Naive thymus-derived CD8-positive, alpha-beta T cell (primary cell): ENCODE measurements at places on chromosomes 2 and 18.

DNA sequence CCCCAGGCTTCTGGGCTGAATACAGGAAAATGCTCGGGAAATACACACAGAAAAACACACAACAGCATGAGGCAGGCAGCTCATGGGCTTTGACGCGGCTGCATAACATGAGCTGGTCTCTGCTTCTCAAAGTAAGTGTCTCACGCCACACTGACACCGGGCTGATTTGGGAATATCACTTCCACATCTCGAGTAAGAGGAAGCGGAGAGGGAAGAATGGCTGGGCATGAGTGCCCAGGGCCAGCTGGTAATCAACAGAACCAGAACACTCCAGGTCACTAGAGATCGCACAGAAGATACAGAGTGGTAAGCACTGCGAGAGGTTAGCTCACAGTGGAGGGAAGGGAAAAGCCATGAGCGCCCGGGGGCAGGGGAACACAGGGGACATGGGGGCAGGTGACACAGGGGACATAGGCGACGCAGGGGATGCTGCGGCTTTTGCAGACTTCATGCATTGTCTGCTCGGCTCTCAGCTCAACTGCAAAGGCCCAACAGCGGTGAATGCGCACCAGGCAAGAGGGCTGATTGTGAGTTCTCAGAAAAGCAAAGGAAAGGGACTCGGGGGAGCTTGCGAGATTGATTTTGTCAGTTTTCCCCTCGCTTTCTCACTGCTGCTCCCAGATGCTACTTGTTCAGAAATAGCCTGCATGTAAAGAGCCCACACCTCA is 141.4 kb downstream of the MBP start:
- DNase-seq = no peak

GRCh38 chr2:12440731-12441130 is 276.0 kb upstream of the TRIB2 start:
- DNase-seq = no peak

GRCh38 chr18:38695559-38696280 is 1130.1 kb upstream of the CELF4 start:
- no peak for DNase-seq

- DNase-seq = no peak
Measured at GRCh38 chr2:175823002-175823706, 178.9 kb downstream of the LNPK start.

- no peak for DNase-seq
Measured at GRCh38 chr2:32430804-32431203, 74.0 kb downstream of the BIRC6 start.

GRCh38 chr2:179953359-179953758 is 53.7 kb downstream of the CWC22 start:
- no peak for DNase-seq

DNA sequence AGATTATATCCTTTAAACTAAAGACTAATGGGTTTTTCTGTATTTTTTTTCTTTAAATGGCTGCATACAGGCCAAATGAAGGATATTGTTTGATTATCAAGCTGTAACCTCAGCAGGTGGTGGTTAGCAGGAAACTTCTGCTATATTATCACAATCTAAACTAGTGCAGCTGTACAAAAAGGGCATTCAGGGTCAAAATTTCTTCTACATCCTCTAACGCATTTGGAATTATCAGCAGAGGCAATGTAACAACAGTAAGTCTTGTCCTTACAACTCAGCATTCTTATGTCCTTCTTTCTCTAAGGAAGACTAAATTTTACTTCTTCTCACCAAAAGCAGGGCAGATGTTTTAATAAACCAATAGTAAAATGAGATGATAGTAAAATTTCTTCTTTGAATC is 135.8 kb upstream of the FN1 start:
- no peak for DNase-seq

- no peak for DNase-seq
Measured at GRCh38 chr2:55592130-55592529, 25.3 kb downstream of the PPP4R3B start.

- DNase-seq = no peak
Measured at GRCh38 chr2:168210895-168211570, 36.4 kb downstream of the STK39 start.

GRCh38 chr2:11292464-11293255 is 51.8 kb downstream of the ROCK2 start:
- DNase-seq = no peak

GRCh38 chr2:85694052-85695025 is at the start of gene GNLY:
TSS of gene GNLY (plus strand) at chr2:85694358. CDS start at chr2:85694419, 61 bp downstream.
- no peak for DNase-seq

GRCh38 chr2:43939695-43940256 is 56.0 kb downstream of the LRPPRC start:
- DNase-seq = no peak

DNA sequence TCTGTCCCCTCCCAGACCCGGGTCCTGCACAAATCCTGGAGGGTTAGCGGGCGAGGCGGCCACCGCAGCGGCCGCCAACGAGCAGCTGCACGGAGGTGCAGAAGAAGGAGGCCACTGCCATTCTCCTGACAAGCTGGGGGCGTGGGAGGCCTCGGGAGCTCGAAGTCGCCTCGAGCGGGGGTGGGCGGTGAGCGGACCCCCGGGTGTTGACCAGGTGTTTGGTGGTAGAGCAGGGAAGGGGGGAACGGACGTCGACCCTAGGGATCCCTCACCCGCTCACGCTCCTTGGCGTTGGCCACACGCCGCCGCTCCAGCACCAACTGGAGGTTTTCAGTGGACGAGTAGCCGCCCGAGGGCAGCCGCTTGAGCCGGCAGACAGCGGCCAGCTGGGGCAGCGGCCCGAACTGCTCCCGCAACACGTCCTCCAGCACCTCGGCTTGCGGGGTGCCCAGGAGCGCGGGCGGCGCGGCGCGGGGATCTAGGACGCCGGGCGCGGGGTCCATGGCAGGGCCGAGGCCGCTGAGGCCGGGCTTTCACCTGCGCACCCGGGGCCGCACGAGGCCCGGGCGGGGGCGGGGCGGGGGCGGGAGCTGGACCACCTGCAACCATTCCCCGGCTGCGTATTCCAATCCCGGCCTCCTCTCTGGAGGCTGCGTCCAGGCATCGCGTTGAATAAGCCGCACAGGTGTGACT is at the start of gene FIGLA:
FIGLA (minus strand) TSS at position 508 of the 693 bp plus-strand sequence; CDS start at position 503, 5 bp downstream.
- no peak for DNase-seq

DNA sequence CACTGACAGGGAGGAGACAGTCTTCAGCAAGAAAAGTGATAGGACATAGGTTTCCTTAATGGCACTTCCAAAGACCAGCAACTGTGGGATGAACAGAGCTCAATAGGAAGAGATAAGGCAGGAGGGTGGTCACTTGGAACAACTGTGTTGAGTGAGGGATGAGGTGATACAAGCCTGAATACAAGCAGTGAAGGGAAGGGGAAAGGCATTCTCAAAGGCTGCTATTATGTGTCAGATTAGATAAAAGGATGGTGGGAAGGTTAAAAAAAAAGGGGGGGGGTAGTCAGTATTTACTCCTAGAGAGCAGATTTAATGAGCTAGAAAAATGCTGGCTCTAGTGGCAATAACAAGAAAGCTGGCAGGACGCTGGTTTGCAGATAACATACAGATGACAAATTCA is 25.7 kb downstream of the CCBE1 start:
- DNase-seq = no peak

- DNase-seq = no peak
Measured at GRCh38 chr2:20514596-20515269, 67.9 kb downstream of the RHOB start.

DNA sequence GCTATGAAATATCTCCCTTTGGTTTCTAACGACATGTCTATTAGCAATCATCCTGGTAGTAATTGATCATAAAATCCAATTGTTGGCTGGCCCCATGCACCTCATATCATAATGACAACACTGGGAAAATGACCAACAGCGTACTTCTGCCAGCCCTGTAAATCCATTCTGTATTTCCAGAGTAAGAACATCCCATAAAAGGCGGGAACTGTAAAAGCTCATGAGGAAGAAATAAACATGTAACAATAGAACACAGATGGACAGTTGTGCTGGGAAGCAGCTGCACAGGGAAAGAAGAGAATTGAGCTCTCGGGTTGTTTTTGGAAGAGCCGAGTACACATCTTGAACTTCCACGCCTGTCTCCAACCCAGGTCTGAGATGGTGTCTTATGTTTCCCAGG is 218.7 kb downstream of the CMPK2 start:
- no peak for DNase-seq

- no peak for DNase-seq
Measured at GRCh38 chr2:169562519-169562918, 11.1 kb downstream of the FASTKD1 start.

DNA sequence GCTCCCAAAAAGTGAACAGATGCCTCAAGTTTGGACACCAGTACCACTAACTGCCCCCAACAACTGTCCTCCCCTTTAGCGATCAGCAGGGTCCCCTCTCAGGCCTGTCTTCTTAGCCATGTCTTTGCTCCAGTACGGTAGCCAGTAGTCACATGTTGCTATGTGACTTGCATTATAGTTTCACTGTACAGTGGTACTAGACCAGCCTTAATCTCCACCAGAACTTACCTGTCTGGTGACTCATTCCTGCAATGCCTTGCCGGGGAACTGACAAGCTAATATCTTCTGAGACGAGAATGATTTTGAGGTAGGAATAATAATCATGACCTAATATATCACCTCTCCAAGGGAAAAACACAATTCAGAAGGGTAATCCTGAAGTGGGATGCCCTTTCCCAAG is 23.7 kb downstream of the ACMSD start:
- DNase-seq = no peak

DNA sequence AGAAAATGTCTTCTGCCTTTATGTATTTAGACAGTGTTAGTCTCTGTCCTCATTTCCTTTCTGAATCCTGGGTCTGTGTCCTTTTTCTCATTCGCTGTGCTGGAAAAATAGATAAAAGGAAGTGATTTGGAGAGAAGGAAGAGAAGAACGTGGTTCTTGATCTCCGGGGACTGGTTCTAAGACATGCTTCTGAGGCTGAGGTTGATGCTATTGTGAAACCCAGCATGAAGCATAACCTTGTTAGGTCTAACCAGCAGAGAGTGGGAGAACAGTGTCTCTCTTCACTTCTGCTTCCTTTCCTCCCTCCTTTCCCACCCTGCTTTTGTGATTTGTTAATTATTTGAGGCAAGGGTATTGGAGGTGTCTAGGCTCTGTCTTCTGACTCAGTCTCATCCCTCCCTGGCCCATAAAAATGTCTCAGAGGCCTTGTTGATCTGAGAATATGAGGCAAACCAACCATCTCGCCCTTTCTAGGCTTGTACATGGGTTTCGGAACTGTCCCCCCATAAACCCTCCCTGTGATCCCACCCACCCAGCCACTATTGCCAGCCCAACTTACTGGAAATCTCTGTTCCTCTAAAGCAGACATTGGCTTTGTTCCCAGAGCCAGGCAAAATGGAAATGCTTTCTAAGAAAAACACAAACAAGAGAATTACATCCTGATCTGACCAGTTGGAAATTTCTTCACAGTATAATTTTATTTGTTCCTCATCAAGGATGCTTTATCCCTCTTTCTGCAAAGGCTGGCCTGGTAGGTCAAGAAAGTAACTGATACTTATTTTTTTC is 360.6 kb upstream of the TNP1 start:
- DNase-seq = no peak

- no peak for DNase-seq
Measured at GRCh38 chr2:177029501-177029900, 183.1 kb upstream of the HNRNPA3 start.

GRCh38 chr2:227817850-227818674 is 4.4 kb downstream of the CCL20 start:
- DNase-seq = no peak

DNA sequence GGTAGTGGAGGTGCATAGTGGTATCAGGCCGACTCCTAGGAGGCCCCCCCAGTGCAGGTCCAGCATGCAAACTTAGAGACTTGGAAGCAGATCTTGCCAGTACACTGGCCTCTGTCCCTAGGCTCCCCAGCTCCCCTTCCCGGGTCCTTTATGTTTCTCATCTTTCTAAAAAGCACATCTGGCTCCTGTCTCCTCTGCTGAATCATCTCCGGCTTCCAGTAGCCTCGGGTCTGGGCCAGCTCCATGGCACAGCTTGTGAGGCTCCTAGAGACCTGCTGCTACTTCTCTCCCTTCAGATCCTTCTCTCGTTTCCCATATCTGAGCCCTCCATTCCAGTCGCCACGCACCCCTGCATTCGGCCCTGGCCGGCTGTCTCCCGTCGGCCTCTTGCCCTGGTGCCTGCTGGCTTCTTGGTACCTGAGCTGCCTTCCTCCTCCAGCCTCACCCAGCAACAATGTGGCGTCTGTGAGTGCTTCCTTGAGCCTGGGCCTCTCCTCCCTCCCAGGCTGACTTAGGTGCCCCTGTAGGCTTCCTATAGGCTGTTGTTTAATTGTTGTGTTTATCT is 6.6 kb downstream of the TRAF3IP1 start:
- no peak for DNase-seq

GRCh38 chr2:233446121-233446520 is 91.8 kb downstream of the DGKD start:
- DNase-seq = no peak

- DNase-seq = no peak
Measured at GRCh38 chr2:227804975-227805374, 8.7 kb upstream of the CCL20 start.

DNA sequence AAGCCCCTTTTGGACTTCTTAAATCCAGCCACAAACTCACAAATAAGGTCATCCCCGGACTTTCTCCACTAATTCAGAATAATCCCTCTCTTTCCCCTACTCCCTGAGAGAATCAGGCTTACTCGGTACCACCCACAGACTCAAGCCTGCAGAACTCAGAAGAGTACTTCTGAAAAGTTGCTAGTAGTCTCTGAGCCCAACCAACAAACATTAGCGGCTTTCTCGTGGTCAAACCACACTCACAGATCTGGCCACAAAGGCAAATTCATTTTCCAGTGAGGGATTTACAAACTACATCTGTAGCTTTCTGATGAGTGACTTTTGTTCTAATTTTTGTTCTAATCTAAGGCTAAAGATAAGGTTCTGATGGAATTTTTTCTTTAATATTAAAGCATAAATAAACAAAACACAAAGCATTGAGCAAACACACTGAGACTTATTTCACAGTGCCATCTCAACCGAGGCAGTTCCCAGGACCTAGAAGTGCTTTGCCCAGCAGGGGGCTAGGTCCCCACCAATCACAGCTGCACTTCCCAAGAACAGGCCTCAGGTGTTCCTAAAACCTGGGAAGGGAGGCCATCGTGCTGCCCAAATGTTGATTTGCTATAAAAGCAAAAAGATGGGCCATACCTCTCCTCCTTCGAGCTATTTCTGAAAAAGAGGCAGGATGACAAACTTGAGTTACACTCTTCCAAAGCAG is 110.7 kb downstream of the COLEC12 start:
- DNase-seq = no peak

GRCh38 chr18:52431683-52432082 is 91.7 kb downstream of the DCC start:
- DNase-seq = no peak

- no peak for DNase-seq
Measured at GRCh38 chr2:199869227-199869541, 18.2 kb upstream of the FTCDNL1 start.
